ENCODE measurements at places on chromosomes 1 and 21.

- no peak for DNase-seq
These were observed 185.1 kb downstream of the PLPP3 start for GRCh38 chr1:56394298-56394697.

- DNase-seq: no peak
These were observed 402.9 kb downstream of the RWDD3 start for GRCh38 chr1:95636897-95637296.

DNA sequence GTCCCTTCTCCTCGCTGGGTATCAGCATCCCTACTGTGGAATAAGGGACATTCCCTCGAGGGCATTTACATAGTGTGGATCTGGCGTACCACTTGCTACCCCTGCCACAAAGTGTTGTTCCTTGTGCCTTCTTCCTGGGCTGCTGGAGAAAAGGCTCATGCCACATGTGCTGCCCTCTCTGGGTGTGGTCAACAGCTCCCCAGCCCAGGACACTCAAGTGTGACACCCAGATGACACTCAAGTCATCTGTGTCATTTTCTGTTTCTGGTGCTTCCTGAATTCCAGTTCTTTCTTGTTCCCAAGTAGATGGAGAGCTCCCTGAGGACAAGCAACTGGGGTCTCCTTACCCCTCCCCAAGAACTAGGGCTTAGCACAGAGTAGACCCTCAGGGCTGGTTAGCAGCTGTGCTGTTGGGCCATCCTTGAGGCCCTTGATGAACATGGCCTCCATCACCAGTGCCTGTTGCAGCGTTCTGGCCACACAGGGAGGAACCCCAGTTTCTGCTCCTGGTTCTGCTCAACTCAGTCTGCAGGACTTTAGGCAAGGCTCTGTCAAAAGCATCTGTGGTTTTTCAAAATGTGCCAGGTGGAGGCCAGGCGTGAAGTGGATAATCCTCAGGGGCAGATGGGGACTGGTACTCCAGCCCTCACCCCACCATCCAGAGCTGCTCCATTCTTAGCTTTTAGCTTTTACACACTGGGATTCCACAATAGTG is 49.0 kb upstream of the CLIC4 start:
- DNase-seq: no peak

DNA sequence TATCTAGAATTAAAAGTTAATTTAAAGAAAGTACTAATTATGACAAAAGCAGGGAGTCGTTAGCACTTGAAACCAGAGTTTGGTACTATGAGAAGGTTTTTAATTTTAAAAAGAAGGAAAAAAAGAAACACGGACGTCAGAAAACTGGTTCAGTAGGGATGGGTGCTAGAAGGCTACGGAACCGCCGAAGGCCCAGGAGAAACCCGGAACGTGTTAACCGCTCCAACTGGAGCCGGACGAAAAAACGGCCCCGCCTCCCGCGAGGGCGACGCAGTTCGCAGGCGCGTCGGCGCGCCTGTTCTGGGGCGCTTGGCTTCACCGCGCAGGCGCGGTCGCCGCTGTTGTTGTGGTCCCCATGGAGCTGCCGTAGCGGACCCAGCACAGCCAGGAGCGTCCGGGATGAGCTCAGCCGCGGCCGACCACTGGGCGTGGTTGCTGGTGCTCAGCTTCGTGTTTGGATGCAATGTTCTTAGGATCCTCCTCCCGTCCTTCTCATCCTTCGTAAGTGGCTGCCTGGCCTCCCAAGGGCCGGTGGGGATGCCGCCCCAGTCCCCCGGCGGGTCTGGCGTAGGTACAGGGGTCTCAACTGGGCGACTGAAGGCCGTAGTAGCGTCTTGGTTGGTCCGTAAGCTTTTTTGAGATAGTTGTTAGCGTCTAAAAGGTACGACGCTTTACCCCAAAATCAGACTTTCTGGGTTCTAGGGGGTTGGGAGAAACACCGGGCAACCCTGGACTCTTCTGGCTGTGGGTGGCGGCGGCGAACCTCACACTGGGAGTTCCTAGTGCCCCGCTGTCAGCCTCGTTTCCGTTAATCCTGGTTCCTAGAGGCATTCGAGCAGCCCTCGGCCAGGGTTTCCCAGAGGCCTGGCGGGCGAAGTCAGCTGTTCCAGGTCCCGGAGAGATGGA is 31.4 kb upstream of the HMGN1 start:
- DNase-seq: peak; percentile 90

DNA sequence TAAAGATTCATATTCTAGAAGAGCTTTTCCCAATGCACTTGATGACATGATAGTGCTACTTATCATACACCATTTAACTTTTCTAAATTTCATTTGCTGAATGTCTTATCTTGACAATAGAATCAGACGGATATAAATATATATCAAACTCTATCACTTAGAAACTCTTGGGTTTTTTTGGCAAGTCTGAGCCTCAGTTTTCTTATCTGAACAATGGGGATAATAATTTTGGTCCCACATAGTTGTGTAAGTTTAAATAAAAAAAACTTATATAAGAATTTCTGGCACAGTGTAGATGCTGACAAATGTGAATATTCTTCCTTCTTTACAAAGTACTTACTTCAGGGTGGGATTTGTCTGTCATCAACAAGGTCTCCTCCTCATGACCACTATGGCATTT is 21.5 kb upstream of the LEPR start:
- DNase-seq: no peak

GRCh38 chr21:41817228-41817627 is 50.4 kb upstream of the RIPK4 start:
- no peak for DNase-seq

- no peak for DNase-seq
These were observed 34.3 kb downstream of the ECE1 start for GRCh38 chr1:21255943-21256320.

DNA sequence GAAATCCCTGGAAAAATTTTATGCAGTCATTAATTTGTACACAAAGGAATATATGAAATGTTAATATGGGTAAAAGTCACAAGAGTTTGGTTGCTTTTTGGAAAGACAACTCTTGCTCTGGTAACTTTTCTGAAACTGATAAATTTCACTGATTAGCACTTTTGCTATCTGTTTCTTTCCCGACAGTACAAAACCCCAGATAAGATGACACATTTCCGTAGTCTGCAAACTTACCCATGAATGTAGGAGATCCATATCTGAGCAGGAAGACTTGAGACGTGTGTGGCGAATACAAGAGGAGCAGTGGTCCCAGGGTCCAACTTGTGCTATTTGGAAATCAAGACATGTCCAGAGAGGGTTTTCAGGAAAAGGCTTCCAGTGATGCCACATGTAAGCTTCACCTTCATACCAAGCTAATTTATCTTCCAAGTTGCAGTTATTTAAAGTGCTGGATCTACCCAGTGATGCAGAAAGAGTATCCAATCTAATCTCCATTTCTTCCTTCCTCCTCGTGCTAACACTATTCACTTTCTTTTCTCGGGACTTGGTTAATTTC is 35.9 kb upstream of the SAMSN1 start:
- no peak for DNase-seq

GRCh38 chr1:224447251-224447650 is 12.7 kb upstream of the WDR26 start:
- DNase-seq: no peak

- no peak for DNase-seq
These were observed 104.9 kb downstream of the PTGS2 start for GRCh38 chr1:186575348-186575747.

- DNase-seq: no peak
These were observed 7.8 kb upstream of the CHAF1B start for GRCh38 chr21:36377391-36377842.

GRCh38 chr1:230589951-230590350 is 52.3 kb upstream of the COG2 start:
- no peak for DNase-seq

DNA sequence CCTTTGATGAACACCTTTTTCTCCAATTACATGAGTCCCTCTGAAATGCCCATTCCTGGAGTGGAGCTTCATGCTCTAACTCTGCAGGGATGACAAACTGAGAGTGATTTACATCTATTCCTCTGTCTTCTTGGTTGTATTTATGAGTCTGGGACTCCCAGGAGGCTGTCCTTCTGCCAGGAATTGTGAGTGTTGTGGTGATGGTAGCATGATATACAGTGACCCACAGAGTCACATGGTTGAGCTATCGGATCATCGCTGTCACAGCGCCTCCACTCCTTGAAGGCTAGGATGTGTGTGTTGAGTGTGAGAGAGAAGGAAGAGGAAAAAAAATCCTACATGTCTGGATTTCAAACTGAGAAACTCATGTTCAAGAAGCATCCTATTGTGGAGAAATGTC is 163.4 kb upstream of the CACNA1E start:
- DNase-seq: no peak

GRCh38 chr1:77620273-77620672 is 62.2 kb downstream of the ZZZ3 start:
- no peak for DNase-seq

GRCh38 chr1:24828887-24829192 is 83.6 kb downstream of the CLIC4 start:
- no peak for DNase-seq

GRCh38 chr1:201266774-201267173 is 16.5 kb upstream of the PKP1 start:
- DNase-seq: no peak

DNA sequence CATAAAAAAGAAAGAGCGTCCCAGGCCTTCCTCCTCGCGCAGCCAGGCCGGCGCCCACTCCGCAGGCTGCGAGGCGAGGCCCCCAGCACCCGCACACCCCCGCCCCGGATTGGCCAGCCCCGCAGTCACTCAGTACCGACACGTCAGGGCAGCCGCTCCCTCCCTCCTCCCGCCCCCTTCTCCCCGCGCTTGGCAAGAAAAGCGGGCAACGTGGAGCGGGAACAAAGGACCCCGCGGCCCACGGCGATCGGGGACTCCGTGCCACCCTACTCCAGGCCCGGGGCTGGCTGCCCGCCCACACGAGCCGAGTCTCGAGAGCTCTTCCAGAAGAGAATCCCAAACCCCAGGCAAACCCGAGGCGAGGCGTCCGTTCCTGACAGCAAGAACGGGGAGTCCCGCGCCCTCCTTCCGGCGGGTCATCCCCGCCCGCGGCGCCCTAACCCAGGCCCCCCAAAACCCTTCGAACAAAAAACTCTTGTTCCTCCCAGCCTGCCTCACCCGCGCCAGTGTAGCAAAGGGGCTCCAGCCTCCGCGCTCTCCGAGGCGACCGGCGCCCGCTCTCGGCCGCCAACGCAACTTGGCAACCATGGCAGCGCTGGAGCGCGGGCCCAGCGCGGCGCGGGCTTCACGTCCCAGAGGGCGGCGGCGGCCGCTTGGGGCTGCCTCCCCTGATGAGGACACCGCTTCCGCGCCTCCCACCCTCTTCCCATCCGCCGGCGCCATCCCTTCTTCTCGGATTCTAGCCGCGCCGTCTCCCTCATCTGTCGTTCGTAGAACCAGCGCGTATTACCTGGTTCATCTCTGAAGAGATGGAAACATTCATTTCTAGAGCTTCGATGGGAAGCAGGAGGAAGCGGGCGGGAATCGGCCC is 645 bp downstream of the IVNS1ABP start:
- peak; percentile 65 for DNase-seq

- no peak for DNase-seq
These were observed 62.9 kb downstream of the PPP1R12B start for GRCh38 chr1:202411422-202411821.

DNA sequence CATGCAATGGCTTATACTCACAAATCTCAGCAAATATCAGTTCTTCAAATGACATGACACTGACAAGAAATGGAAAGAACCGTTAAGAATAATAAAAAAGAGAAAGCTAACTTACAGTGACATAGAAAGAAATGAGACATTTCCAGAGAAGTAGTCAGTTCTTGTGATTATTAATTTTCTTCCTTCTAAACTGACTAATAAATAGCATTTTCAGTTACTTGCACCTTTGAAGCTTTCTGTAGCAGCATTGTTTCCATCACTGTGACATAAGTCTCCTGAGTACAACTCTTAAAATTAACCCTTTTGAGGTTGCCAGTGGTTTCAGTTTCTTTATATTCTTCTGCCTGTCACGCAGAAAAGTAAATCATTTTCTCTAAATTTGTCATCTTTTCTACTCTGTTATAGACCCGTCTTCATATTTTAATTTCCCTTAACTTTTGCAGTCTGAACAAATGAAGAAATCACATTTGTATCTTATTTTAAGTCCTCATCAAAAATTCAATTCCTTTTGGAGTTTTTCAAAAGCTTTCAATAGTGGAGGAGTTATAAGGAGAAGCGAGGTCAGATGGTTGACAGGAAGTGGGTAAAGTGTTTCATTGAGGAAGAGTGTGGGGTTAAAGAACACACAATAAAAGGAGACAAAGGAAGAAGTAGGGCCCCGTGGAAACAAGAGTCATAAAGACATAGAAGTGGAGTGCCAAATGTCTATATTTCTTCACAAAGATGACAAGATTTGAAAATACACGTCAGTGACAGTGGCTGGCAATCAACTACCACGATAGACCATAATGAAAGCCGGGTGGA is 57.9 kb upstream of the S1PR1 start:
- no peak for DNase-seq

- DNase-seq: no peak
These were observed 2.1 kb upstream of the PER3 start for GRCh38 chr1:7781923-7782495.

DNA sequence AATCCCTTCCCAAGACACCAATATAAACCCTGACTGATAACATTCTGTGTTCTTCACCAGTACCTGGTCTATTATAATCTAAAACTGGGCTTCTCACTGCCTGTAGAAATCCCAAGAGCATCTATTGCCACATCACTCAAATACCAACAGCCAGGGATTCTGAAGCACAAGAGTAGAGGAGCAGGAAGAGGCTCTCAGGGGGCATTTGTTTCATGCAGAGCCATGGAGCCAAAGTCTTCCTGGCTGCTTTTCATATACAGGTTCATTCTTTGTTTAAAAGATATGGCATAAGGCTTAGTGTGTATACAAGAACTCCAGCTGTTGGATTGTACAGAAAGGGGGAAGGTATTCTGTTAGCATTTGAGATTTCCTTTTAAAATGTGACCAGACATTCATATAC is 38.2 kb upstream of the USH2A start:
- no peak for DNase-seq

GRCh38 chr1:70093250-70093975 is 112.0 kb downstream of the LRRC40 start:
- no peak for DNase-seq

DNA sequence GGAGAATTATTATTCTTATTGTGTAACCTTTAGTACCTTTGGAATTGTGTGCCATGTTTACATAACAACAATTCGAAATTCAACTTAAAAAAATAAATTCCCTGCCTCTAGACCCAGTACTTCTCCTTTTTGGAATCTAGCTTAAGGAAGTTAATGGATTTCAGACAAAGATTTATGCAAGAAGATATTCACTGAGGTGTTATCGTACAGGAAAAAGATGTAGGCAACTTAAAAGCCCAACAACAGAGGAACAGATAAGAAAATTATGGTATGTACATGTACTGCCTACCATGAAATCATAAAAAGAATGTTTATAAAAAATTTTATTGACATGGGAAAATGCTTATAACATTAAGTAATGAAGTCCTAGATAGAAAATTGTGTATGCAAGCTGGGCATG is 18.2 kb upstream of the STMN1 start:
- no peak for DNase-seq

DNA sequence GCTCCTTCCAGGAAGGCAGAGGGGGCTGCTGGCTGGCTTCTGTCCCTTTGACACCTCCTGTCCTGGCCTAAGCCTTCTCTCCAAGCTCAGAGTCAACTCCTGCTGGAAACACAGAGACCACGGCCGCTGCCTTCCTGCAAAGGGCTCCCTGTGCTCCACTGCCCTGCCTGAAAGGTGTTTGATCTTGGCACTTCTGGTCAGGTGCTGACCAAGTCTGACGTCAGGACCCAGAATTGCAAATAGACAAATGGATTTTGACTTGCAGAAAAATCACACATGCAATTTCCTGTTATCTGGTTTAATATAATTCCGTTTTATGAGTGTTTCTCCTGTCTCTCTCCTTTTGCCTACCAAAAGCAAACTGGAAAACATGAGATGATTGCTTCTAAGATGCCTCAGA is 86.5 kb upstream of the HMGB4 start:
- no peak for DNase-seq

GRCh38 chr21:43278766-43279577 is 110.2 kb downstream of the CRYAA start:
- no peak for DNase-seq
